Pancreas (tissue), 10 donors: ENCODE measurements at places on chromosomes 3 and 15. TPM values are rescaled to one million over a fixed set of nuclear protein-coding genes. Genes with fewer than 3 reads are reported as not detected.

GRCh38 chr15:86036243-86036642 is 43.4 kb upstream of the AGBL1 start:
- DNase-seq = no peak
- no peaks in the 10 kb centered on the region for H3K4me1 ChIP-seq
- H3K27me3 ChIP-seq = no peaks in the 10 kb centered on the region

DNA sequence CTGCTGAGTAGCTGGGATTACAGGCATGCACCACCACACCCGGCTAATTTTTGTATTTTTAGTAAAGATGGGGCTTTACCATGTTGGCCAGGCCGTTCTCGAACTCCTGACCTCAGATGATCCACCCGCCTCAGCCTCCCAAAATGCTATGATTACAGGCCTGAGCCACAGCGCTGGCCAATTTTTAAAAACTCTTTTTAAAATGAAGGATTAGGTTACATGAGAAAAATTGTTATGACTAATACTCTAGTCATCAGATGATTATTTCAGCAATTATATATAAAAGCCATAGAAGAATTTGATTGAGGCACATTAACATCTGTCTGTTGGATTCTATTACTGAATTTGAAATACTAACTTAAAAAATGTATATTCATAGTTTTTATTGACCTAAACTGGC is 134.1 kb upstream of the MNS1 start:
- H3K4me1 ChIP-seq = no peaks in the 10 kb centered on the region
- H3K27me3 ChIP-seq = no peaks in the 10 kb centered on the region
- H3K4me3 ChIP-seq = no peak overlapping the region
- H3K27ac ChIP-seq = no peak overlapping the region
- H3K36me3 ChIP-seq = no peaks in the 10 kb centered on the region

Gene SUSD5
- 0.11 TPM for polyA plus RNA-seq

Gene GOLGA8G
- polyA plus RNA-seq = 0.08 TPM
